ENCODE measurements at places on chromosomes 11 and 22.

- H3K27me3 ChIP-seq = no peaks in the 10 kb centered on the region
- H3K36me3 ChIP-seq = no peaks in the 10 kb centered on the region
- peaks cover 4% of the 10 kb centered on the region for H3K4me1 ChIP-seq
- DNase-seq = no peak
These were observed 480.9 kb downstream of the CNTN5 start for GRCh38 chr11:99501655-99502054.

DNA sequence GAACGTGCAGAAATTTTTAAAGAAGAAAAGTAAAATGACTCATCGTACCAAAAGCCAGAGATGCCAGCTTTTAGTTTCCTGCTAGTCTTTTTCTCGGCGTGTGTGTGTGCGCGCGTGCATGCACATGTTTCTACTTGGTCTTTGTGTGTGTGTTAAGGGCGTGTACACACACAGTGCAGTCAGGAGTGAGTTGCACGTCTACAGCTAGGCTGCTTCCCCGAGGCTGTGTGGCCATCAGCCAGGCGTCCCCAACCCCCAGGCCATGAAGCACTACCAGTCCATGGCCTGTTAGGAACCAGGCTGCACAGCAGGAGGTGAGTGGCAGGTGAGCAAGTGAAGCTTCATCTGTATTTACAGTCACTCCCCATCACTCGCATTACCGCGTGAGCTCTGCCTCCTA is 36.4 kb downstream of the KCNQ1 start:
- no peaks in the 10 kb centered on the region for H3K36me3 ChIP-seq
- no peak overlapping the region for H3K4me3 ChIP-seq
- no peak overlapping the region for H3K27ac ChIP-seq
- no peak for DNase-seq

DNA sequence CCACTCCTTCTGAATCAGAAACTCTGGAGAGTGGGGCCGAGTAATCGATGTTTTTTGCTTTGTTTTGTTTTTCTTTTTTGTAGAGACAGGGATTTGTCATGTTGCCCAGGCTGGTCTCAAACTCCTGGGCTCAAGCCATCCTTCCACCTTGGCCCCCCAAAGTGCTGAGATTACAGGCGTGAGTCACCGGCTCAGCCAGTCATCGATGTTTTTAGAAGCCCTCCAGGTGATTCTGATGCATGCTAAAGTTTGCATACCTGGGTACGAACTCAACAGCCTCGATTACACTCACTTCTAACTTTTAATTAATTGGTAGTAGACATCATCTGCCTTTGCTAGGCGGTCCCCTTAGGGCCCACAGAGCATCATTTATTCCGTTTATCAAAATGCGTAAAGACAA is 50.3 kb downstream of the C11orf71 start:
- H3K27me3 ChIP-seq = no peaks in the 10 kb centered on the region
- no peaks in the 10 kb centered on the region for H3K36me3 ChIP-seq
- no peak overlapping the region for H3K4me3 ChIP-seq
- no peak for DNase-seq
- H3K4me1 ChIP-seq = no peaks in the 10 kb centered on the region

GRCh38 chr11:28072321-28072720 is 35.6 kb downstream of the KIF18A start:
- no peak overlapping the region for H3K4me3 ChIP-seq
- H3K27me3 ChIP-seq = no peaks in the 10 kb centered on the region
- no peak for DNase-seq
- no peak overlapping the region for H3K27ac ChIP-seq
- no peaks in the 10 kb centered on the region for H3K4me1 ChIP-seq

GRCh38 chr11:117186431-117186761 is 7.9 kb downstream of the SIDT2 start:
- H3K4me1 ChIP-seq = no peaks in the 10 kb centered on the region
- no peak overlapping the region for H3K27ac ChIP-seq
- H3K27me3 ChIP-seq = no peaks in the 10 kb centered on the region
- DNase-seq = no peak
- H3K4me3 ChIP-seq = no peak overlapping the region

DNA sequence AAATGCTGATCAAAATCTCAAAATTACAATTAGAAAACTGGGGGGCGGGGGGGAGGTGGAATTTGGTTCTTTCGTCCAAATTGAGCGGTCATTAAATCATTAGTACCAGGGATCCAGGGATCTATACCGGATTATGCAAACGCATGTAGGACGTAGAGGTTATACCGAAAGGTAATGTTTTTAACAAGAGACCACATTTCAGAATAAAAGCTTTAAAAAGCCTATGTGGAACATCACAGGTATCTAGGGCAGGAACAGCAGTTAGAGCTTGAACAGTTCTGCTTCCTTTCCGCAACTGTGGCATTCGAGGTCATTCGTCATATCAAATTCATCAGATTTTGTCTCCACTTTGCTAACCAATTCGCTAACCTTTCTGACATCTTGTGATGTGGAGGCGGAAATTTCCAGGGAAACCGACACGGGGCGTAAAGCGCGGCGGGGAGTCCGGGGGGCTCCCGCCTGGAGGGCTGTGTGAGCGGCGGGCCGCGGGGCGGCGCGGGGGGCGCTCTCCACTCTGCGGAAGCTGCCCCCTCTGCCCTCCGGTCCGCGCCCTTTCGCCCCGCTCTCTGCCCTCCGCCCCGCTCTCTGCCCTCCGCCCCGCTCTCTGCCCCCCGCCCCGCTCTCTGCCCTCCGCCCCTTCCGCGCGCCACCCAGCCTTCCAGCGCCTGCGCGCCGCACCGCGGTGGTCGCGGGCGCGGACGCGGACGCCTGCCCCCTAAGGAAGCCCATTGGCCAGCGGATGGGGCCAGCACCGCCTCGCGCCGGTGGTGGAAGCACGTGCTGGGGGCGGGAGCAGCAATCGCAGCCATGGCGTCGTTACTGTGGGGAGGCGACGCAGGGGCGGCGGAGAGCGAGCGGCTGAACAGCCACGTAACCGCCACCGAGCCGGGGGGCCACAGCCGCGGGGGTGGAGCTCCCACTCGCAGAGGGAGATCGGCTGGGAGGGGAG is at the start of gene DDX25:
Gene DDX25 (plus strand): TSS at position 798 of the 949 bp plus-strand sequence. CDS start 10 bp downstream, at position 808.
- DNase-seq = peak; percentile 84
- H3K4me3 ChIP-seq = peak within 1 kb of the TSS; percentile 92
- H3K27me3 ChIP-seq = peaks cover 10% of the 10 kb centered on the region
- H3K27ac ChIP-seq = no peak within 1 kb of the TSS
- no peaks in the 10 kb centered on the region for H3K36me3 ChIP-seq

DNA sequence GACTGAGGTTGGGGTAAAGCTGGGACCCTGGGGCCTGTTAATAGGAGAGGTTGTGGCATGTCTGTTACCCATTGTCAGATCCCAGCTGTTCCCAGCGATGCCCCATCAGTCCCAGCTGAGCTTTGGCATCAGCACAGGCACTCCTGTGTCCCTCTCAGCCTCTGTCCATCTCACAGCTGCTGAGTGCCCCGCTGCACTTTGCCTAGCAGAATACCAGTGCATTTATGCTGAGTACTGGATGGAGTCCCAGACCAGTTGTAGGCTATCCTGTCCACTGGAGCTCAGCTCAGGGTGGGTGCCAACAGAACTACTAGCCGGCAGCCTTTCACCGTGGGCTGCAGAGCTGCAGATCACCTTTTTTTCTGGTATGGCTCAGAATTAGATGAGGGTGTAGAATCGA is 9.9 kb downstream of the FXYD6 start:
- no peak overlapping the region for H3K4me3 ChIP-seq
- no peaks in the 10 kb centered on the region for H3K27me3 ChIP-seq
- no peaks in the 10 kb centered on the region for H3K36me3 ChIP-seq
- peaks cover 27% of the 10 kb centered on the region for H3K4me1 ChIP-seq
- H3K27ac ChIP-seq = no peak overlapping the region

- H3K4me3 ChIP-seq = no peak overlapping the region
- no peaks in the 10 kb centered on the region for H3K4me1 ChIP-seq
- no peak for DNase-seq
- no peak overlapping the region for H3K27ac ChIP-seq
These were observed 87.0 kb downstream of the GRK3 start for GRCh38 chr22:25651332-25652085.

DNA sequence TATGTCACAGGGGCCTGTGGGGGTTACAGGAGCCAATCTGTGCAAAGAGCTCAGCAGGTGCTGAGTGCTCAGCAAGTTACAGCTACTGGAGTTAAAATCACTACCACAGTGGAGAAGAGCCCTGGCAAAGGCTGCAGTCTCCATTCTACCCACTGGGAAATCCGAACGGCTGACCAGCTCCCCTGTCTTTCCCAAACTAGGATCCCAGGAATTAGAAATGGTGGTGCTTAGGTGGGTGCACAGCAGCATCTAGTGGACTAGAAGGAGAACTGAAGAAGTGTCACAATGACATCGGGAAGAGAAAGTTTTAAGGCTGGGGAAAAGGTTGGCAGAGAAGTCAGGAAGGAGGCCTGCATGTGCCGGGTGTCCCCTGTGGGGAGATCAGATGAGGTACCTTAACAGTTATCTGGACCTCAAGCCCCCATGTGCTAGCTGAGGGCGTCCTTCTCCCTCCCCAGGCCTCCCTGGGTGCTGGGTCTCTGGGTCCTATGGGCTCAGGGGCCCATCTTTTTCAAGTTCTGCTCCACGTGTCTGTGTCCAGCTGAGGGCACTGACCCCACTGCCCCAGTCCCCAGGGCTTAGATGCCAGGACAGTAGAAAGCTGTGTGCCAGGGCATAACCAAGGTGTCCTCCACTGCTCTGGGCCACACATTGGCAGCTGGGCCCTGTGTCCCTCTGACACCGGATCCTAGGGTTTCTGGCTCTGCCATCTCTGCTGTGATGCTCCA is 1.9 kb downstream of the PIWIL3 start:
- H3K4me3 ChIP-seq = no peak overlapping the region
- H3K27ac ChIP-seq = no peak overlapping the region

- no peaks in the 10 kb centered on the region for H3K36me3 ChIP-seq
- H3K4me1 ChIP-seq = no peaks in the 10 kb centered on the region
- DNase-seq = no peak
- no peak overlapping the region for H3K4me3 ChIP-seq
- H3K27me3 ChIP-seq = no peaks in the 10 kb centered on the region
These were observed 70.2 kb upstream of the LMO1 start for GRCh38 chr11:8333811-8334401.

DNA sequence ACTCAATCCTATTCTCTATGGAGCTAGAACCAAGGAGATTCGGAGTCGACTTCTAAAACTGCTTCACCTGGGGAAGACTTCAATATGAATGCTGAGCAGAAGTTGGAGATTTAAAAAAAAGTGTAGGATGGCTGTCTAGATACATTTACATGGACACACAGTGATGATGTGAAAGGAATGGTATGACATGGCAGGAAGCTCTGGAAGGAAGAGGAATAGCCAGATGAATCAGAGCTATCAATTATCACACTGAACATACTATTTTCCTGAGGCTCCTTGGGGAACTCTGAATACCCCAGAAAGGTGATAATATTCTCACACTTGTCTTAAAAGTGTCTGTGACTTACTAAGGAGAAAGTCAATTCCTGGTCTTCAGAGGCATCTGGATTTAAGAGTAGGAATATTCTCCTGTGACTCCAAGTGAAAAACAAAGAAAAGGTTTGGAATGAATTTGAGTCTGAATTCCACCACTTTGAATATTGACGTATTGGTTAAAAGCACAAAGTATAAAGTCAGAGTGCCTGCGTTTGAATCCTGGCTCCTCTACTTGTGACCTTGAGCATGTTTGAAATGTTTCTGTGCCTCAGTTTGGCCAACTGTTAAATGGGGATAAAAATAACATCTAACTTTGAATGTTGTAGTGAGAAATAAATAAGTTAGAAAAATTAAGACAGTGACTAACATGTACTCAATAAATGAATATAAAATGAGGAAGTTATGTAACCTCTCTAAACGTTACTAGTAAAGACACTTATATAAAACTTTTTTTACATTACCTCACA is 1.3 kb downstream of the OR52D1 start:
- no peaks in the 10 kb centered on the region for H3K27me3 ChIP-seq
- no peaks in the 10 kb centered on the region for H3K4me1 ChIP-seq
- no peaks in the 10 kb centered on the region for H3K36me3 ChIP-seq
- DNase-seq = no peak

GRCh38 chr11:124937336-124937935 is 1.6 kb upstream of the HEPACAM start:
- H3K27ac ChIP-seq = no peak overlapping the region
- H3K4me1 ChIP-seq = 0 out of 2 replicates have a peak, but pooled peaks cover 3% of the 10 kb centered on the region
- H3K27me3 ChIP-seq = no peaks in the 10 kb centered on the region
- no peak overlapping the region for H3K4me3 ChIP-seq

DNA sequence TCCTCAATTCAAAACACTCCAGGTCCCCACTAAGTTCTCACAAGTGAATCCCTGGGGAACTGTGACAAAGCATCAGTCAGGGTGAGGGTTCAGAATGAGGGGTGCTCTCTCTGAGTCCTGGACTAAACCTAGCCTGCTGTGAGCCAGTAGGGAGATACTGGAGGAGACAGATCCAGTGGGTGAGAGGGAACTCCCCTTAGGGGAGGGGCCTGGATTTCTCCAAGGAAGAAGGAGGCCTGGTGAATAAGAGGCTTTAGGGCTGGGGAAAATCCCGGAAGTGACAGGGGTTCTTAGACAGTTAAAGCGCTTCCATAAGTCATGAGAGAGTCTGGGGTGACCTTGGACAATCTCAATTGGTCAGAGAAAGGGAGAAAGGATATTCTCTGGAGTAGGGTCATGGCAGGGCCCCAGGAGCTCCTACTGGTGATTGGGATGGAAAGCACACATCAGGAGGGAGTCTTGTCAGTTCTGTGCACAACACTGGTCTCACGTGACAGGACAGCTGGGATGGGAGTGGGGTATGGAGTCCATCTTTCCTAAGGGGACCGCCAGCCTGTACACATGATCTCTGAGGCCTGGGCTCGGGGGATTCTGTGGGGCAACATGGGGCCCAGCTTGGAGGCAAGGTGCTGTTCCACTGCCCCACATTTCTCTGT is 1.5 kb downstream of the TBC1D10A start:
- no peak for DNase-seq
- H3K4me1 ChIP-seq = peaks cover 14% of the 10 kb centered on the region
- H3K36me3 ChIP-seq = no peaks in the 10 kb centered on the region
- H3K4me3 ChIP-seq = 0 out of 2 replicates have a peak overlapping the region, but pooled peaks have one; percentile 2

- no peaks in the 10 kb centered on the region for H3K36me3 ChIP-seq
- no peaks in the 10 kb centered on the region for H3K4me1 ChIP-seq
- H3K27ac ChIP-seq = no peak overlapping the region
- no peaks in the 10 kb centered on the region for H3K27me3 ChIP-seq
These were observed 34.5 kb upstream of the RTL6 start for GRCh38 chr22:44532552-44532951.

DNA sequence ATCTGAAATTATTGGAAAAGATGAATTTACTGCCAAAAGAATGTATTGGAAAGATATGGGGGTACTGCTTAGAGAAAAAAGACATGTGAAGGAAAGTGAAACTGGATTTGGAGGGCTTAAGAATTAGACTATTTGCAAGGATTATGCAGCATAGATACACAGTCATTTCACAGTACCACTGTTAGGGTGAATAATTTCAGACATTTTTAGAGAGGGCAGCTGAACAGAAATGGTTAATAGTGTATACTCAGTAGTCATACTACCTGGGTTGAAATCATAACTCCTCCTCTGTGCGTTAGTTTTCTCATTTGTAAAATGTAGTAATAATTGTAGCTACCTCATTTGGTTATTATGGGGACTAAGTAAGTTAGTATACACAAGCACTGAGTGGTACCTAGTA is 33.0 kb downstream of the GAS2 start:
- no peaks in the 10 kb centered on the region for H3K27me3 ChIP-seq
- no peak overlapping the region for H3K4me3 ChIP-seq
- no peak for DNase-seq
- H3K36me3 ChIP-seq = no peaks in the 10 kb centered on the region
- no peak overlapping the region for H3K27ac ChIP-seq

All from H1 (cell line).